Cardiac muscle cell (in vitro differentiated cells and primary cell): ENCODE measurements at places on chromosomes 6 and 20. TPM values are rescaled to one million over a fixed set of nuclear protein-coding genes. Genes with fewer than 3 reads are reported as not detected.

DNA sequence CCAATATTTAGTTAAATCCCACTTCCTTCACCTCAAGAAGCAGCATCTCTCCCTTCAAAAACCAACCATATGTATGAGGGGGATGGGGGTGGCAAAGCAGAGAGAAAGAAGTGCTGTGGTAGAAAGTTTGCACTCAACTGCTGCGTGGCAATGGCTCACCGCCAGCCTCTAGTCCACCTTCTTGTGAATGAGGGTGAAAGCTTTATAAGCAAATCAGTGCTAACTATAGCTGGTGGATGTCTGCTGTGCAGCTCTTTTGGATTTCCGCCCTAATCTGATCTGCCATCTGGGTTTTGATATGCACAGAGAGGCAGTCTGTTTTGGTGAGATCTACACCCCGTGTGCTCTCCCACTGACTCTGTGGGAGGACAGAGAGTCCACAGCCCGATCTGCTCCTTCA, 281.2 kb upstream of the SUPT3H start:
- DNase-seq: no peak

DNA sequence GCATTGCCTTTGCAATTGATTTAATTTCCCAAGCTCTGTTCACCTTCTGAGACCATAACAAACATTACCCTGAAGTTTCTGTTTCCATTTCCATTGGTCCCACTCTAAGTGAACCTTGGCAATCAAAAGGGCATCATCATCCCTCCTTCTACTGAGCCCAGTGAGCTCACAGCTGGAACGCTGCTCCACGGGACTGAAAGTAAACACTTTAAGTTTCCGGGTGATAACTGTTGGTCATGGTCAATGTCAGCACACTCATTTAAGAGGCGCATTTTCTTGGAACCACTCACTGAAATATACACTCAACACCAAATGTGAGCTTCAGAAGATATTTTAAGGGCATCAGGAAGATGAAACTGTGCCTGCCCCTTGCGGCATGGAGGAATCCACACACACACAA, 37.1 kb upstream of the RPS6KA2 start:
- no peak for DNase-seq

DNA sequence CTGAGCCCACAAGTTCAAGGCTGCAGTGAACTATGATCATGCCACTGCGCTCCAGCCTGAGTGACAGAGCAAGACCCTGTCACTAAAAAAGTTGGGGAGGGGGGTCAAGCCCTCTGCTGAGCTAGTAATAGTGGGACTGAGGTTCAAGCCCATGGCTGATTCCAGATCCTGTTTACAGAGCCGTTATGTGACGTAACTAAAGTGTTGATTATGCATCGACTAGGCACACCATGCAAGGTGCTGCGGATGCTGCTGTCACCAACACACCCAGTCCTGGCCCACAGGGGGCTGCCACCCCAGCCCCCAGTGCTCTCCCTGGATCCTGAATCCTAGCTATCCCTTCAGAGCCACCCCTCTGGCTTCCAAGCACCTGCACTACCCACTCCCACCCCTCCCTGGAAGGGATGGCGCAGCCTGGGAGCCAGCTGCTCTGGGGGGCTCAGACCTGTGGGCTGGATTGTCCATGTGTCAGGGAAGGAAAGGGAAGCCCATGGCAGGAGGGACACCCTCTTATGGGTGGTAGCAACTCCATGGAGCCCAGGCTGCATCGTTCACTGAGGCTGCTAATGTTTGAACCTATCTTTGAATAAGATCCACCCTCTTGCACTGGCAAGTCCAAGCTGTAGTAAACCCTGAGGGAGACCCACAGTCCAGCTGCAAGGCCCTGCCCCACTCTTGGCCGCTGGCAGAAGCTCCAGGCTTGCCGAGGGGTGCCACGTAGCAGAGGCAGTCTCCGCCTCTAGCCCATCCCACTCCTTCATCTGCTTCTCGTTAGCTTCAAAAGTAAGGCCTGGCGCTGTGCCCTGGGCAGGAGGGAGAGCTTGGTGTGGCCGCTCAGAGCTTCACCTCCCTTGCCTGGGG, 95.0 kb downstream of the SNX5 start:
- peak; percentile 98 for DNase-seq

GRCh38 chr20:39004508-39004907, 42.4 kb downstream of the DHX35 start:
- DNase-seq: no peak

DNA sequence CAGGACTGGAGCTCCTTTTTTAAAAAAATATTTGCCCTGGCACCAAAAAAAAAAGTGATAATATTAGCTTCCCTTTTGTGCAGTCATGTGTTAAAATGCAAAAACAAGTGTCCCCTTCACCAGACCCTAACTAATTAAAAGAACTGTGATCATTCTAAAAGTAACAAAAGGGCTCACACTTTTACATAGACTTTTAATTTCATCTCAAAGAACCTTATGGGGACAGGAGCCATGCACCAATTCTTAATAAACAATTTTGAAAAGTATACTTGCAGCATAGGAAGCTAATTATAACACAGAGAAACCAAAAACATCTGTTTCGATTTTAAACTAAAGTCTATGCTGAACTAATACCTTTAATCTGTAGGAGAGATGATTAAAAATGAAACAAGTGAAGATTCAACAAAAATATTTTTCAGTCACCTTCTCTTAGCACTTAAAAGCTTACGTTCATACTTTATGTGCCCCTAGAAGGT, 17.3 kb downstream of the STX7 start:
- no peak for DNase-seq

Gene CYP21A2
- polyA plus RNA-seq: 0.62 TPM in 1 of 2 replicates, not detected in the other

Gene EDN3
- polyA plus RNA-seq: not detected in 2 replicates
